ENCODE measurements at places on chromosomes 16 and 17.

GRCh38 chr16:55329791-55330428 lies 5.9 kb downstream of the IRX6 start:
- no peak for DNase-seq

DNA sequence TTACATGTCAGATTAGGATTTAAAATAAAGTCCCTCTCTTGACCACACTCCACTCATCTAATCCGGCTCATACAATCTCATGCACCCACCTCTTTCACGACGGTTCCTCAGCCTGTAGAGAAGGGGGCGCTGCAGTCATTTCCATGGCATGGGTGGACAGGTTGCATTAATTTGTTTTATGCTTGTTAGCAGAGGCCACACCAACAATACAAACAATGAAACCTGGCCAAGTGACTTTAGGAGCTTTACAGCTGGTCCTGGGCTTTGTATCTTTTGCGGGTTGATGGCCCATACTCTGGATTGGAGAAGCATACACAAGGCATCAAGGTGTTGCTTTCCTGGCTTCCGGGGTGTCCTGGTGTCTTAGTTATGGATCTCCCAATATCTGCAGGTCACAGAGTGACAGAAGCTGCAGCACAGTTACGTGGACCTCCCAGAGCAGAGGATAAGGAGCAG lies 9.7 kb upstream of the SNF8 start:
- no peak for DNase-seq

DNA sequence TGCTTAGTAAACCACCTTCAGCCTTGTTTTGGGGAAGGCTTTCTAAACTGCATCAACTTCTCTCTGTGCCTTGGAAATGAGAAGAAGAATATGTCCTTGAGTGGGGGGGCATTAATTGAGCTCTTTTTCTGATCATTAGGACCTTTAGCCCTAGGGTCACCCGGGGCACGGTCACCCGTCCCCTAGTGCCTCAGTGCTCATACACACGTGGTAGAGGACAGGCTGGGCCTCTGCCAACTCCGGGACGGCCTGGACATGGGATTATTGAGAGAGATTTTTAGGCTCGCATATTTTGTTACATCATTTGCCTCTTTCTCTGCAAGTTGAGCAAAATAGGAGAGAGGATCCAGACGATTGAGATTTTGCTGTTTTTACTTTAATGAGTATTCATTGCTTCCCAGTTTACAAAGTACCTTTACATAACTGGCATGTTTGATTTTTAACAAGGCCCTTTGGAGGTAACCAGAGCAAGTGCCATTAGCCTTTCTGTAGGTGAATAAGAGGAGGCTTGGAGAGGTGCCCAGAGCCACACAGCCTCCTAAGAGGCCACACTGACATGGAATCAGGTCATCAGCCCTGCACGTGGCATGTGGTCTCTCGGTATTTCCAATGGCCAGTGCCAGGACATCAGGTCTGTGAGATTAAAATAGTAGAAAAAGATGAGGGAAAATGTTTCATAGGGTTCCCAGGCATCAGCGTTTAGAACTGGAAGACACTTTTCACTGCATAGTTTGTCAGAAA lies 11.1 kb downstream of the PMM2 start:
- no peak for DNase-seq

- DNase-seq = no peak
Observed at GRCh38 chr16:78597809-78598570, 498.5 kb downstream of the WWOX start.

DNA sequence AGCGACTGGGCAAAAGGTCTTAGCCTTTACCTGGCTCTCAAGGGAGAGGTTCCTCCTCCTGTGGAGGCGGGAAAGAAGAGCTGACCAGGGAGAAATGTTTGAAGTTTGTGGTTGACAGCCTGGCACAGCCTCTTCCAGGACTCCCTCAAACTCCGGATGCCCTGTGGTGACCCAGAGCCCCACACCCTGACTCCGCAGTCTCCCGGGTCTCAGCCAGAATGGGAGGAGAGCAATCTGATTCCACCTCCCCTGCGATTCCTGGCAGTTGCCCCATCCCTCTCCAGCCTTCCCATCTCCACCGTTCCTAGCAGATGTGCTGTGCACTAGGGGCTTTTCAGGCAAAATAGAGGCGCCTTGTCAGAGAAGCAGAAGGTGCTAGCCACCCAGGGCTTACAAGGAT lies 5.5 kb upstream of the DNAI2 start:
- DNase-seq = no peak

DNA sequence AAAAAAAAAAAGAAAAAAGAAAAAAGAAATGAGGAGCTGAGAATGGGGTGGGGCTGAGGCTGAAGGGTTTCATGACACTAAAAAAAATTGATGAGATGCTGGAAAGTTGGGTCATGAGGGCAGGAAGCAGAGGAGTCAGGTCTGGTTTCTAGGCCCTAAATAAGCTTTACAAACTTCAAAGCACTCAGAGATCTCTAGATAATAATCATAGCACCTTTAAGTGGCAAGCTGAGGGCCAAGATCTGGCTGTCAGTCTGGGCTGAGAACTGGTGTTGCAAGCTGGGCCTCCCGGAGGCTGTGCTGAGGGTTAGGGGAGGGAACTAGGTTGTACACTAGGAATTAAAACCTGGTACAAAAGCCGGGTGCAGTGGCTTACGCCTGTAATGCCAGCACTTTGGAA lies 6.4 kb downstream of the ZNF764 start:
- no peak for DNase-seq

DNA sequence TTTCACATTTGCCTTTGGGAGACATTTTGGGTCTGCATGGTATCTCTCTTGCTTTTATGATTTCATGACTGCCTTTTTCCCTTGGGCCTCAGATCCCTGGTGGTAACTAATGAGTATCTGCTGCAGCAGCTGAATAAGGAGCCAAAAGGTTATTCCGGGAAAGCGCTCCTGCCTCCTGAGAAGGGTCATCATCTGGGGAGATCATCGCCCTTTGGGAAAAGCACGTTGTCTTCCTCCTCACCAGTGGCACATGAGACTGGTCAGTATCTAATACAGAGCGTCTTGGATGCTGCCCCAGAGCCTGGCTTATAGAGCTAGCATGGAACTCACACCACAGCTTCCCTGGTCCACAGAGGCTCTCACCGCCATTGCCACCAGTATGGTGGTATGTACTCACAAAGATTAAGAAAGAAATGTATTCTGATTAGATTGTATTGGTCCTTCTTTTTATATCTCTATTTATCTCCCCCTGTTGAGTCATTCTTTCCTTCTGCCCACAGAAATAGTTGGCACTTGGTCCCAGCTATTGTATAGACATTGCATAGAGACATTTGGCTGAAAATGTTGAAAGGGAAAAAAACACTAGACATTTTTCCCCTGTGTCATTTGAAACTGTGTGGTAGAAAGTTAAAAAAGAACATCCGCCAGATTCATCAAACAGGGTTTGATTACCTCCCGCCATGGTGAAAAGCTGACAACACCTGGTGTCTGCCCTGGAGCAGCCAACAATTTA lies 8.4 kb downstream of the TPPP3 start:
- DNase-seq = no peak

DNA sequence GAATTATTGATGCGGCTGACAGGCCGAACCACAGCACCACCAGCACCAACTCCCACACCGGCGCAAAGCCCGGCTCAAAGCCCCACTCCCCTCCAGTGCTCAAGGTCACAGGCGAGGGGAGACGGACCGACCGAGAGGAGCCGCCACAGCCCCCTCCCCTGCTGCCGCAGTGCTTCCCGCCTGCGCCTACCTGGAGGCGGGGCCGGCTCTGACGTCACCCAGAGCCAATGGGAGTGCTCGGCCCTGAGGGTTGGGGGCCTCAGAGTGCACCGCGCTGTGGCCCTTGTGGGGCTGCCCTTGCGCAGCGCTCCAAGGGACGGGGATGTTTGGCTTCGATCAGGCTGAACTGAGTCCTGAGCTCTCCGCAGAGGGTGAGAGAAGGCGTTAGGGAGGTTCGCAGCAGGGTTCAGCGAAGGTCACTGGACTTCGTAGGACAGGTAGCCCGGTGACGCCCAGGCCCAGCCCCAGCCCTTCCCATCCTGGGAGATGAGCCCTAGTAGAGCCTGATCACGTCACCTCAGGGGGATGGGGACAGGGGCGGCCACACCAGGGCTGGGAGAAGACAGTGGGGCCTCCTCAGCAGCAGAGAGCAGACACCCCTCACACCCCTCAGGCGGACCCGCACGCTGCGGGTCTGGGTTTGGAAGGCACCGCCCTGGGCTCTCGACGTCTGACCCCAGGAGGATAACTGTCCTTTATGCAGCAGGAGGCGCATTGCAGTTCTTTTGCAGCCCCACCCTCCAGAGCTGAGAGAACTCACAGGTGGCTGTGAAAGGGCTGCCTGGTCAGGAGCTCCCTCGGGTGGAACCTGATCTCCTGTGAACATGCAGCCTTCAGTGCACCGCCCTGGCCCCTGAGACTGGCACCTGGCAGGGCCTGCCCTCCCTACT lies 1.5 kb downstream of the NDRG4 start:
- no peak for DNase-seq

GRCh38 chr16:88005181-88005581 lies 53.9 kb downstream of the BANP start:
- DNase-seq = no peak

- no peak for DNase-seq
Observed at GRCh38 chr17:39238311-39238972, 12.7 kb upstream of the STAC2 start.

DNA sequence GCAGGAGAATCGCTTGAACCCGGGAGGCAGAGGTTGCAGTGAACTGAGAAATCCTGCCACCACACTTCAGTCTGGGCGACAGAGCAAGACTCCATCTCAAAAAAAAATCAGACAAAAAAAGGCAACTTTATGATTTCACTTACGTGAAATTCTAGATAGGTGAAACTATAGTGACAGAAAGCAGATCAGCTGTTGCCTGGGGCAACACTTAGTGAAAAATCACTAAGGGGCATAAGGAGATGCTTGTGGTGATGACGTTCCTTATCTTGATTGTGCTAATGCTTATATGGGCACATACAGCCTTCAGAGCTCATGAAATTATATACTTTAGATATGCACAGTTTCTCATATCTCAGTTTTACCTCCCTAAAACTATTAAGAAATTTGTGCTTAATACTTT lies 41.6 kb upstream of the SLC5A10 start:
- DNase-seq = no peak

Data from cerebellar nuclear complex (tissue), 1 donor.